ENCODE measurements at places on chromosomes 2 and 18.

DNA sequence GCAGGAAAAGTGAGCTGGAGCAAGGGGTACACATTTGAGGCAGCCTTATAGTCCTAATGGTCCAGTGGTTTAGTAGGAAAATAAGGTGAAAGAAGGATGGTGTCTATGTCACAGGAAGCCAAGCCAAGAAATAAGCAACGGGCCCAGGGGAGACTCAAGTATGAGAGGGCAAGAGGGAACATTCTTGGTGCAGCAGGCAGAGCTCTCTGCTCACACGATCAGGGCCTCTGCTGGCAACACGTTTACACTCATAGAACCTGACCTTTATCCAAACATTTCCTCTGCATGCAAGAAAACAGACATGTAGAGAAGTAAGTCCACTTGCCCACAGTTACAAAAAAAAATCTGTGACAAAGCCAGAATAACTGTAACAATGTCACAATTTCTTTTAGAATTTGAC, 32.6 kb upstream of the LRRC30 start:
- no peak for DNase-seq
- H3K36me3 ChIP-seq: no peaks in the 10 kb centered on the region
- no peak overlapping the region for H3K27ac ChIP-seq
- H3K27me3 ChIP-seq: no peaks in the 10 kb centered on the region

DNA sequence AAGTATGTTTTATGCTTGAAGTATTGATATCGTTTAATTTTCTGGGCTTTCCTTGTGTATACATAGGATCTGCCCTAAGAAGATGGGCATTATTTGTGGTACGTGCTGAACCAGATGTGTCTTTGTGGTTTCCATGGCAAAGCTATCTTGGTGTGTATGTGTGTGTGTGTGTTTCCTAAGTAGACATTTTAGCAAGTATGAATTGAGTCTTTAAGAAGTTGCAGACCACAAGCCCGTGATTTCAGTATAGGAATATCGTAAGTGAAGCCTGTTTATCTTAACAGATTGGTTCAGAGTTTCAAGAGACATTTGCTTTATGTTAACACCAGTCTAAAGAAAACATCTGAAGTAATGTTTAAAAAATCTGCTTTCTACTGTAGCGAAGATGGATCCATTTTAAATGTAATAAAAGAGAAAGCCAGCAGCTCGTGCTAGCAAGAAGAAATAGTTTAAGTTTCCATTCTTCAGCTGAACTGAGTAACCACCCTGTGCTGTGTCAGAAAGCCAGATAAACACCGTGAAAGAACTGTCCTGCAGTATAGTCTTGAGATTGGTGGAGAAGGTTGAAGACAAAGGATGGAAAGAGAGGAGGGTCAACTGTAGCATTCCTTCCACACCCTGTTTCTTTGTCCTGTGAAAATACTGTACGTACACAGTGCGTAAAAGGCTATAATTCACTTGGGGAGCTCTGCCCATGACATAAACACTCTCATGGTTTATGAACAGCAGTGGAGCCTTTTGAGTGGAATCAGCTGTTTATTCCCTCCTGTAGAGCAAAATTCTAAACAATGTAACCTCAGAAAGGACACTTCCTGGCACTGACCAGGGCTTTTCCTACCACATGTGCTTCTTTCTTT, 91.9 kb upstream of the FOSL2 start:
- H3K4me1 ChIP-seq: peaks cover 25% of the 10 kb centered on the region
- peak; percentile 36 for DNase-seq
- H3K27ac ChIP-seq: peak overlapping the region; percentile 32

GRCh38 chr2:239824046-239824694, 201.0 kb downstream of the NDUFA10 start:
- no peak overlapping the region for H3K27ac ChIP-seq
- no peak overlapping the region for H3K4me3 ChIP-seq
- DNase-seq: peak; percentile 11
- no peaks in the 10 kb centered on the region for H3K4me1 ChIP-seq

DNA sequence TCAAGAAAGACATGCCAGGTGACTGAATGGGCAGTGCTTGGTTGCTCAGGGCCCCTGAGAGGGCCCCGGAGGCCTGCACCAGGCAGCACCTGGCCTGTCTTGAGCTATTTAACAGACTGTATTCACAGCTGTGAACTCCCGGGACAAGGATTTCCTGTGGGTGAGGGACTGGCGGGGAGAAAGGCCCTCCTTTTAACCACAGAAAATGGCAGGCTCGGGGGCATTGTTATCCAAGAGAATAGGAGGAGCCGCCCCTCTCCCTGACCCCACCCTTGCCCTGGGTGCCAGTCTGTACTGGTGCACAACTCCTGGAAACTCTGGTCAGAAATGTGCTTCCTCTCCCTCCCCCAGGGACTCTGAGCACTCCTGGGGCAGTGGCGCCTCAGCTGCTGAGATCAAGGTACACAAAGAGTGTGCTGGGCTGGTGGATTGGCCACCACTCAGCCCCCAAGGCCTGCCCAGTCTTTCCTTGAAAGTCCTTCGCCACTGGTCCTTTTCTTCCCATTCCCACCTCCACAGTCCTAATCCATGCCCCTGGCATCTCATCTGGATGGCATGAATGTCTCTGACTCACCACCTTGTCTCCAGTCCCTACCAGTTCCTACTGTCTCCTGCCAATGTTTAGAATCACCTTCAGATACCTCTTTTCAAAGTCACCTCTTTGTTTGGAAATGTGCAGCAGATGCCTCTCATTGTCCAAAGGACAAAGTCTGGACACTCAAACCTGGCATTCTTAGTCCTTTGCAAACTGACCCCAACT, 19.6 kb upstream of the EPAS1 start:
- no peaks in the 10 kb centered on the region for H3K27me3 ChIP-seq
- DNase-seq: peak; percentile 23
- H3K4me3 ChIP-seq: no peak overlapping the region

DNA sequence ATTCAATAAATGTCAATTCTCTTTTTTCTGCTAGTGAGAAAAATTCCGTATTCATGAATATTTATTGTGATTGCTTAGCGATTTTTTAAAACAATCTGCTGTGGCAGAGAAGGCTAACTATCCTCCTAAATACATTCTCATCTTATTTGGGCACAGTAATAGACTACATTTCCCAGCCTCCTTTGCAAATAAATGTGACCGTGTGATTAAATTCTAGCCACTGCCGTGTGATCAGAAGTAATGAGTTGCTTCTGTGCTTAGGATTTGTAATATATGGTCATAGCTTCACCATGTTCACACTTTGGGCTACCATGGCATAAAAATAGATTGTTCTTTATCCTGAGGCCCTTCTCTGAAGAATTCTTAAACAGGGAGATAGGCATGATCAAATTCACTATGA, 179.6 kb downstream of the FAM124B start:
- H3K27ac ChIP-seq: peak overlapping the region; percentile 97
- H3K4me1 ChIP-seq: peaks cover 40% of the 10 kb centered on the region
- peak; percentile 59 for DNase-seq
- H3K4me3 ChIP-seq: peak overlapping the region; percentile 10

DNA sequence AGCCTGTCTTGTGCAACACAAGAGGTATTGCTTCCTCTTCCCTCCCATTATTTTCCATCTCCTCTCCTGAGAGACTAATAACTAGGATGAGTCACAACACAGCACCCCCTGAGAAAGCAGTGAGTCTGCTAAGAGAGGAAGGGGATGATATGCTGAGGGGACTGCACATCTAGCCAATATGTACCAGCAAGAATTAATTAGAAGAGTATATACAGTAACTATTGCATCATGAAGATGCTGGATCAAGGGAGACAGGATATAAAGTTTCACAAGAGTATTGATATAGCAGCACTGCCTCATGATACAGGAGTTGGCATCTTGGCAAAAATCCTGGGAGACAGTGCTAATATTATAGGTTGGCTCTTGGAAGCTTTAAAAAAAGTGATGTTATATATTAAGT, 289.9 kb upstream of the RBMS1 start:
- H3K36me3 ChIP-seq: no peaks in the 10 kb centered on the region
- no peaks in the 10 kb centered on the region for H3K27me3 ChIP-seq
- DNase-seq: peak; percentile 13
- no peaks in the 10 kb centered on the region for H3K4me1 ChIP-seq
- H3K27ac ChIP-seq: no peak overlapping the region
- H3K4me3 ChIP-seq: no peak overlapping the region

DNA sequence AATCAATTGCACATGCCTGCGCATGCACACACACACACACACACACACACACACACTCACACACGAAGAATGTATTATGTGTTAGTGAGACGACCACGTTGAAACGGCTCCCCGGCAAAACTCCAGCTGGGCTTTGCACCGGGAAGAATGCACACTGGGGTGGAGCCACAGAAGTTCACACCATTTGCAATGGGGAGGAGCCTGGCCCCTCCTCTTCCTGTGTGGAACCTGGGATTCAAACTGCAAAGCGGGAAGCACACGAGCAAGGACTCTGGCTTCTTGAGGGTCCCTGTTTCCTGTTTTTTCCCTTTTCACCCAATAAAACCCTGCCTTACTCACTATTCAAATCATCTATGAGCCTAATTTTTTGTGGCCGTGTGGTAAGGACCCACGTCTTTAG, 304.0 kb upstream of the TMEFF2 start:
- H3K27me3 ChIP-seq: 0 out of 2 replicates have a peak, but pooled peaks cover 3% of the 10 kb centered on the region
- no peak overlapping the region for H3K27ac ChIP-seq
- peaks cover 15% of the 10 kb centered on the region for H3K4me1 ChIP-seq
- no peaks in the 10 kb centered on the region for H3K36me3 ChIP-seq

DNA sequence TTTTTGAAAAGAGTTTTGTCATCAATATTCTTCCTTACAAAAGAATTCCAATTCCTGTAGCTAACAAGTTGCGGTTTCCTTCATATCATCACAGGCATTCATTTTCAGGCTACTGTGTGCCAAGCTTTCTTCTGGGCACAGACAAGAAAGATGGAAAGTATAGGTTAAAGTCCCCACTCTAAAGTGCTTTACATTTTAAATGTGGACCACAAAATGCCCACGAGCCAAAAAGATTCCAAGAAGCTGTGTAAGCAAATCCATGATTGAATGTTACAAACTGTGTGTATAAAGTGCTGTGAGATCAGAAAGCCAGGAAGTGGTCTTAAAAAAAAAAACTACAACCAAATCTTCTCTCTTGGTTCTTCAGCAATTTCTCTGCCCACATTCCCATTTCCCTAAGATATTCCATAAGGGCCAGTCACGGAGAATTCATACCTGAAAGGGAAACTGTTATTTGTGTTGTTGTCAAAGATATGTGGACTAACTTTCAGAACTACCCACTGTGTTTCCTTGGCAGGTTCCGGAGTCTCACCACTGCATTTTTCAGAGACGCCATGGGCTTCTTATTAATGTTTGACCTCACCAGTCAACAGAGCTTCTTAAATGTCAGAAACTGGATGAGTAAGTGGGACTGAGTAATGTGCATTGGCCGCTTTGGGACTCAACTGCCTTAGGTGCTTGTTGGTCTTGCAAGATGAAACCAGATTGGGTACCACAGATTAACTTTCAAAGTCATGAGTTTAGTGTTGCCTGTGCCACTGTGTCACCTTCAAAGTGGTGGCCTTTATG, 55.7 kb downstream of the RAB27B start:
- peak; percentile 50 for DNase-seq
- H3K27me3 ChIP-seq: no peaks in the 10 kb centered on the region
- no peaks in the 10 kb centered on the region for H3K36me3 ChIP-seq
- H3K27ac ChIP-seq: no peak overlapping the region
- H3K4me3 ChIP-seq: no peak overlapping the region
- H3K4me1 ChIP-seq: peaks cover 24% of the 10 kb centered on the region

- peak; percentile 17 for DNase-seq
- no peaks in the 10 kb centered on the region for H3K27me3 ChIP-seq
- no peak overlapping the region for H3K27ac ChIP-seq
- no peaks in the 10 kb centered on the region for H3K36me3 ChIP-seq
Measured at GRCh38 chr2:234686088-234686890, 189.4 kb upstream of the ARL4C start.

DNA sequence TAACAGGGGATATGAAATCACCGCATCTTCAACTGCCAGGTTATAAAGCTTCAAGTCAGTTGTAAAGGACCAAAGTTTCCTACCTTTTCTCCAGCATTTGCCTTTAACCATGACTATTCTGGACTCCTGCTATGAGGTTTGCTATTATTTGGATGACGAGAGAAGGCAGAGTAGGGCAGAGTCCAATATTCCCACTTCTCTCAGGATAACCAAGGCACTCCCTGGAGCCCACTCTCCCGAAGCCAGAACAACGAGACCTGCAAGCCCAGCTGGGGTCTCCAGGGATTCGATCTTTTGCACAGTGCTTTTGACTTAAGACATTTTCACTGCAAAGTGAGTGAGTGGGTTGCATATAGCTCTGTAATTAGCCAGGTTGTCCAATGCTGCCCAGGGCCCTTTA, 77.1 kb upstream of the ZNF397 start:
- H3K27ac ChIP-seq: no peak overlapping the region
- H3K36me3 ChIP-seq: no peaks in the 10 kb centered on the region
- DNase-seq: no peak
- no peak overlapping the region for H3K4me3 ChIP-seq

GRCh38 chr2:217842017-217842416, 160.8 kb downstream of the TNS1 start:
- no peak overlapping the region for H3K27ac ChIP-seq
- H3K4me3 ChIP-seq: no peak overlapping the region
- H3K4me1 ChIP-seq: peaks cover 39% of the 10 kb centered on the region

DNA sequence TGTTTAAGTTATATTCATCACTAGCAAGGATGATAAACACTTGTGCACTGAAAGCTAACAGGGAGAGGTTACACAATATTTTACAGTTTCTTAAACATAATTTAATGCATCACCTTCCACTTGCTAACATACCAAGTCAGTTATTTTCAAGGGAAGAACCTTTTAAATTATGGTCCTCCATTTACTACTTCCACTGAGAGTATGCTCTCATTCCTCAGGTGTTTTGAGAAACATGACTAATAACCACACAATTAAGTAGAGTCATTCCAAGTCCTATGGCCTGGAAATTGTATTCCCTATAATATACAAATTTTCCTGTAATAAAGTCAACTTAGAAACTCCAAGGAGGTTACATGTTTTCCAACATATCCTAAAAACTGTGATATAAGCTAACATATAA, 152.3 kb upstream of the STON1 start:
- peak; percentile 1 for DNase-seq
- H3K4me1 ChIP-seq: no peaks in the 10 kb centered on the region
- peaks cover 50% of the 10 kb centered on the region for H3K36me3 ChIP-seq
- H3K27ac ChIP-seq: no peak overlapping the region
- no peaks in the 10 kb centered on the region for H3K27me3 ChIP-seq

DNA sequence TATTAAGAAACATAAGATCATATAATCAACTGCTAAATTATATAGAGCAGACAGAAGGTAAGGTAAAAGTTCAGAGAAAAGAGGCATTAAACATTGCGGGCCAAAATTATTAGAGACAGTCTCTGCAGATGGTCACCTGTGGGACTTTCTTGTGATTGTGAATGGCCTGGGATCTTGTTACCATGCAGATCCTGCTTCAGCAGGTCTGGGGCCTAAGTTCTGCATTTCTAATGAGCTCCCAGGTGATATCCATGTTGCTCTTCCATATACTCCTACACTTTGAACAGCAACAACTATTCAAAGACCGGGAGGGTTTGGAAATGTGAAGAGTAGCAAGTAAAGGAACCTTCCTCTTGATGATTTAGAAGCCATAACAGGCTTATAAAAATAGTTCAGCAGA, 8.5 kb upstream of the ETAA1 start:
- peaks cover 35% of the 10 kb centered on the region for H3K4me1 ChIP-seq
- H3K4me3 ChIP-seq: no peak overlapping the region
- no peaks in the 10 kb centered on the region for H3K36me3 ChIP-seq
- H3K27ac ChIP-seq: peak overlapping the region; percentile 53
- no peaks in the 10 kb centered on the region for H3K27me3 ChIP-seq
- no peak for DNase-seq

GRCh38 chr2:197235711-197236110, 74.9 kb downstream of the ANKRD44 start:
- H3K36me3 ChIP-seq: no peaks in the 10 kb centered on the region
- H3K27ac ChIP-seq: no peak overlapping the region
- DNase-seq: no peak
- peaks cover under 1% of the 10 kb centered on the region for H3K4me1 ChIP-seq

All from GM23248 (cell line).